ENCODE measurements at places on chromosomes 2 and 18.

DNA sequence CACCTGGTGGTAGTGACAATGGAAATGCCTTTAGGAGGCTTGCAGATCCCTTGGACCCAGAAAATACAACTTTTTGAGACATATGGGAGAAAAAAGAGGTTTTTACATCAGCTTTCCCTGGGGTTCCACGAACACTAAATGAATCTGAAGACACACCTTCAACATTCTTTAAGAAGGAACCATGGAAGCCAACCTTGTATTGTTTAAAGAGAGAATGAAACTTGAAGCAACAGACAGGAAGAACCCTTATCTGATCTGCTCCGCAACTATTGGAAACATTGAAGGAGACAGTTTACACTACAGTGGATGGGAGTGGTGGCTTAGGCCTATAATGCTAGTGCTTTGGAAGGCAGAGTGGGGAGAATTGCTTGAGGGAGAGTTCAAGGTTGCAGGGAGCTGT lies 190.4 kb downstream of the LAMA1 start:
- DNase-seq: no peak

GRCh38 chr2:108616318-108616717 lies 82.0 kb downstream of the LIMS1 start:
- DNase-seq: no peak

- DNase-seq: no peak
These were observed 248.9 kb downstream of the GLI2 start for GRCh38 chr2:120984452-120985173.

- no peak for DNase-seq
These were observed 187.1 kb downstream of the GULP1 start for GRCh38 chr2:188478724-188479123.

- DNase-seq: no peak
These were observed 8.5 kb upstream of the SPATS2L start for GRCh38 chr2:200297989-200298388.

DNA sequence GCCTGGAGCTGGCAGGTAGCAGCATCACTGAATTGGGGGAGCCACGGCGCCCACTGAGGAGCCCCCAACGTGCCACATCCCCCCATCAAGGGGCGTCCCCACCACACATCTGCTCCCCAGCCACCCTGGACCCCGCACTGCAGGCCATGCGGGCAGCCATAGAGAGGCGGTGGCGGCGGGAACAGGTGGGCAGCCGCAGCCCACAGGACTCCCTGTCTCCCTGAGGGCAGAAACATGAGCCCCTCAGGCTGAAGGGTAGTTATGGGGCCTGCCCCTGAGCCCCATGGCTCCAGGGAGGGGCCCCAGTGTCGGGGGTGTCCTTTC lies 26.6 kb downstream of the CROCC2 start:
- DNase-seq: no peak

- no peak for DNase-seq
These were observed 342.7 kb upstream of the REG3G start for GRCh38 chr2:78682781-78683180.

DNA sequence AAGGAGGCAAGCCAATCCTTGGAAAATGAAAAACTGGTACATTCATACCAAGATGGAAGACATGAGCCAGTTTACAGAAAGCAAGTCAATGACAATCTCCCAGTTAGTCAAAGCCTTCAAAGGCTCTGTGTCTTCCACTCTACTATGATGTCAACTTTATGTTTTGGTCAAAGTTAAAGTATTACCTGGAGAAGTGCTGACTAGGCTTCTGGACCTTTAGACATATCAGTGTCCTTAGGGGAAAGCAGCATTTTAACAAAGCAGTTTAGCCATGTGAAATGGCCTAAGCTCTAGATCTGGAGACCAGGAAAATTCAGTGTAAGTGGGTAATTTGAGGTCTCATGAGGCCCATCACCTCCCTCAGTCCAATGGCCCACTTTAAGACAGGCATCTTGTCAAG lies 30.8 kb downstream of the AAK1 start:
- no peak for DNase-seq

- no peak for DNase-seq
These were observed 127.4 kb upstream of the MSH6 start for GRCh38 chr2:47655563-47655880.

DNA sequence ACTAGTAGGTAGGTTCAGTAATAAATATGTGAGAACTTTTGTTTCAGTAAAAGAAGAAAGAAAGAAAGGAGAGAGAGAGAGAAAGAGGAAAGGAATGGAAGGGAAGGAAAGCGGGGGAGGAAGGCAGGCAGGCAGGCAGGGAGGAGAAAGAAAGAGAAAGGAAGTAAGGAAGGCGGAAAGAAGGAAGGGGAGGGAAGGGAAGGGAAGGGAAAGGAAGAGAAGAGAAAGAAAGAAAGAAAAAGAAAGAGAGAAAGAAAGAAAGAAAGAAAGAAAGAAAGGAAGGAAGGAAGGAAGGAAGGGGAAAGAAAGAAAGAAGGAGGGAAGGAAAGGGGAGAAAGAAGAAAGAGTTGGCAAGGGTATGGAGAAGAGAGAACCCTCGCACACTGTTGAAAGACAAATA lies 67.6 kb downstream of the CD226 start:
- no peak for DNase-seq

GRCh38 chr2:42879913-42880737 lies 87.7 kb upstream of the HAAO start:
- no peak for DNase-seq

DNA sequence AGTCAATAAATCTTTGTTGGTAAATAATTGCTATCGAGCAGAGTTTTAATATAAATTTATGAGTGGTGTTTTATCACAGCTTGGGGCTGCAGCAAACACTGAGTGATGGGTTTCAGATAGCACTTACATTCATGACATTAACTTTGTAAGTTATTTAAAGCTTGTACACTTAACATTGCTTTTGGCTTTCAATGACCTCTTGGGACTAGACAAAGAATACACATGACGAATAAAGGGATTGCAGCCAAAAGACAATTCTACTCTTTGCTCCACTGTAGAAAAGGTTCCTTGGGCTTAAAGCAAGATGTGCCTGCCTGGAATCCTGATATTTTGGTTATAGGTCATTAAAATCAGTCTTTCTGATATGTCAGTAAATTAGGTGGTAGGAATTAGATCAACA lies 299.5 kb downstream of the GBX2 start:
- no peak for DNase-seq

GRCh38 chr18:68640861-68641260 lies 74.0 kb downstream of the TMX3 start:
- no peak for DNase-seq

- no peak for DNase-seq
These were observed 81.9 kb upstream of the CHRNA1 start for GRCh38 chr2:174846218-174846617.

GRCh38 chr2:204340511-204340910 lies 204.8 kb upstream of the PARD3B start:
- DNase-seq: no peak

DNA sequence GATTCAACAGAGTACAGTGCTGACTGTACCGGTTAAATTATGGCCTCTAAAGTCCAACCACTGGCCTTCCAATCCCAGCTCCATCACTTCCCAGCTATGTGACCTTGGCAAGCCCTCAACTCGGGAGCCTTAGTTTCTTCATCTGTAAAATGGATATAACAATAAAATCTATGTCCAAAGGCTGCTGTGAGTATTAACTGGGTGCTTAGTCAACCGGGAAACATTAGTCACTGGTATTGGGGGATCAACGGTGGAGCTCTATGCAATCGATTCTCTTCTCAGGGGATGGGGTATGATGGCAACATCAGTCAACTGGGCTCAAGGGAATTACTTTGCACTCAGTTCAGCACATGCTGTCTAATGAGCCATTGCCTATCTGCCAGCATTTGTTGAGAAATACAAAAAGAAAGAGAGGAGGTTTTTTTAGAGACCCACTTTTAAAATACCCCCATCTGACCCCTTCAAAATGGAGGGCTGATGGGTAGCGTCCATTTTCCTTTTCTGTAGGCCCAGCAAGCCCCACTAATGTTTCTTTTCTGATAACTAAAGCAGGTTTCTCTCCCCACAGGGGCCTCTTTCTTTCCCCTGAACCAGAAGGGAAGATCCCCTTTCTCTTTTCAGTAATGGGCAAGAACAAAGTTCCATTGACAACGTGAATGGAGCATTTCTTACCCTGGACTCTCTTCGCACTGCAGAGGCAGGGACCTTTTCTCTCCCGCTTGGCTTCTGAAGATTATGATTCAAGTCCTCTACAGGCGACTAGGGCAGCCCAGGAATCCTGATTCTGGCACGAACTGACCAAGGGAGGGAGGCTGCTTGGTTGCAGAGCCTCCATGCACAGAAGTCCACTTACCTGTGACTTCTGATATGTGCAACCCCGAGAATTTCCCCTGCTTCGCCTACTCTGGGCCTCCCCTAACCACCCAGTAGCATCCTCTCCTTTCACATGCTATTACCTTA lies 8.7 kb upstream of the AGFG1 start:
- DNase-seq: no peak

GRCh38 chr2:221235941-221236340 lies 336.2 kb downstream of the EPHA4 start:
- no peak for DNase-seq

DNA sequence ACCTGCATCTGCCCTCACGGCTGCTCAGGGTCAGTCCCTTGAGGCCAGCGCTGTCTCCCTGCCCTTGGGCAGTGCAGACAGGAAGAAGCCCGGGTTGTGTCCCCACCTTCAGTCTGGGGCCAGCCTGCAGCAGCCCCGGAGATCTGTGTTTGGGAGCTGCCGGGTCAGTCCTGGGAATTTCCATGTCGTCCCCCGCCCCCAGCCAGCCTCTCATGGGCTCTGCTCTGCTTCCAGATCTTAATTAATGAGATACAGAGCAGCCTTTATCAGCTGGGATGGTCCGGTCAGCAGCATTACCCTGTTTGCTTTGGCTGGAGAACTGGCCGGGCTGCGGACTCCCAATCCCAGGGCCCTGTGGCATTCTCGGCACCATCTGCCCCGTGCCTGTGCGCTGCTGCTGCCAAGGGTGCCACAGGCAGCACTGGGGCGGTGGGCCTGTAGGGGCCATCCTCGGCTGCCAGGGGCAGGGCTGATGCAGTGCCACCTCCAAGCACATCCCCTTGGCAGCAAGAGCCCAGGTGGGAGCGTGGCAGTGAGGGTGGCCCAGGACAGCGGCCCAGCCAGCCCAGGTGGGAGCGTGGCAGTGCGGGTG lies 2.4 kb downstream of the BOK start:
- no peak for DNase-seq

DNA sequence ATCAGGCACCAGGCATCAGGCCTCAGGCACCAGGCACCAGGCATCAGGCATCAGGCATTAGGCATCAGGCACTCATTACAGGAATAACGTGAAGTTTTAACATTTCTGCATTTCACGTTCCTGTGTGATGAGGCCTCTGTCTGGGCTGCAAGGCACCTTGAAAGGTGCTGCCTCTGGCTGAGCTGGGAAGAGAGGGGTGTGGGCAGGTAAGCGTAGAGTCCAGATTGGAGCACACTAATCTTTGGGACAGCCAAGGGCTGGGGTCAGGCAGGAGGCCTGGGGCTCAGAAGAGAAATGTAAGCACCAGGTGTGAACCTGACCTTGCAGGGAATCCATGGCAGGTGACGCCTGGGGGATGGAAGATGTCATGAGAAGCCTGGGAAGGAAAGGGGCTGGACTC lies 25.3 kb upstream of the SNTG2 start:
- DNase-seq: no peak

GRCh38 chr2:217220228-217221013 lies 360.6 kb upstream of the TNP1 start:
- no peak for DNase-seq

DNA sequence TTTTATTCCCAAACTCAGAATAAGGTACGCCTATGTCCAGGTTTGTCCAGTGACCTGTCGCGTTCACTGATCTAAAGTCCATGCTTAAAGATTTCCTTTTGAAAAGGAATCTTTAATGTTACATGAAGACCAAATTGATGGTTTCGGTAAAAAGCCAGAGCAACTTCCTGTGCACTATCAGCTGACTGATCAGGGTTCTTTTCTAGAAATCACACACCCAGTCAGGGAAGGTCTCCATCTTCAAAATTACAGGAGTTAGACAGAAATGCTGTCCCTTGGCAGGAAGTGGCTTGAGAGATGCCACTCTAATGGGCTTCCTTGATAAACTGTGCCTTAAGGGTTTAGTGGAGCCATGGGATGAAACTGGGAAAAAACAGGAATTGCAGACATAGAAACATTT lies 14.7 kb upstream of the ARHGAP25 start:
- no peak for DNase-seq

- no peak for DNase-seq
These were observed 31.9 kb downstream of the C1QL2 start for GRCh38 chr2:119126650-119127049.

GRCh38 chr2:172230889-172231401 lies 128.2 kb upstream of the DLX2 start:
- DNase-seq: no peak

GRCh38 chr2:127048969-127049897 lies 57.7 kb downstream of the BIN1 start:
- DNase-seq: no peak

GRCh38 chr18:2223449-2223848 lies 347.9 kb downstream of the METTL4 start:
- DNase-seq: no peak

DNA sequence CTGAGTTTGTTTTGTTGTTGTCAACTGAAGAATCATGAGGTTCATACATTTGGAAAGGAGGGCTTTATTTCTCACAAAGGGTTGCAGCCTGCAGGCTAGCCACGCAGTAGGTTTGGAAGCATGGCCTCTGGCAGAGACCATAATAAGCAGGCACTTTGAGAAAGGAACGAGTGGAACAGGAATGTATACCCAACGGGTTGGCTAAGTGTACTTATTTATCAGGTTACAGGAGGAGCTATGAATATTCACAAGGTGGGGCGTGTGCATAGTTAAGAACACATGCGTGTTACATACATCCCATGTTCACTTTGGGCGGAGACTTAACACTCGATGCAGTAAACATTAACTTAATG lies 30.1 kb upstream of the SH3RF3 start:
- DNase-seq: no peak

- no peak for DNase-seq
These were observed 134.3 kb downstream of the TDRD15 start for GRCh38 chr2:21258082-21258481.

DNA sequence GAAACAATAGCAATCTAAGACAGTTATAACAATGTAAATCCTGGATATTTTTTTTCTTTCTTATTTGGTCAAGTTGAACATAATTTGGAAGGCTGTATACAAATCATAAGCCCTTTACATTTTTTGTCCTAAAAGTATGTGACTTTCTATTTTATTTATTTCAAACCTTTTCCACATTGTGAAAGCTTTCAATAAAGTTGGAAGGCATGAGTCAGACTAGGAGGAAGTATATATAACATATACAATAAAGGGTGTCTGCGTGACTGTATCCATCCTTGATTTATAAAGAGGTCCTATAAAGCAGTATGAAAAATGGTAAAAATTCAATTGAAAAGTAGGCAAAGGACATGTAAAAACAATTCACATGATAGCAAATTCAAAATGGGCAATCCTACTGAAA lies 44.4 kb downstream of the CRACDL start:
- DNase-seq: no peak

DNA sequence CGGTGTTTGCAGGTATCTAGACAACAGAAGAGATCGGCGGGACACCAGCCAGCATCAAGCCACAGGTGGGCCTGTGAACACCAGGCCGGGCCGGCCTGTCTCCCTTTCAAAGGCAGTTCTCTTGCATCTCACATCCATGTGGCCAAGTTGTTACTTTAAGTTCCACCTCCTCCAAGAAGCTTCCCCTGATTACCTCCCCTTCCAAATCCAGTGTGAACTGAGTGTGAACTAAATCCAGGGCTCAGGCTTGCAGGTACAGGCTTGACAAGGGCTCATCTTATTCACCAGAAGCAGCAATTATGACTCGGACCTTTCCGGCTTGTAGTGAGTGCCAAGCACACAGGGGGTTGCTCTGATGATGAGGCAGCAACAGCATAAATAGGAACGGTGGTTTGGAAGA lies 3.9 kb downstream of the CRACDL start:
- no peak for DNase-seq

Measured in cortex of kidney (tissue), 1 donor.